Immature natural killer cell (primary cell): ENCODE measurements at places on chromosomes 4 and X.

GRCh38 chrX:54413753-54414152 lies 26.5 kb upstream of the TSR2 start:
- DNase-seq, result no peak

DNA sequence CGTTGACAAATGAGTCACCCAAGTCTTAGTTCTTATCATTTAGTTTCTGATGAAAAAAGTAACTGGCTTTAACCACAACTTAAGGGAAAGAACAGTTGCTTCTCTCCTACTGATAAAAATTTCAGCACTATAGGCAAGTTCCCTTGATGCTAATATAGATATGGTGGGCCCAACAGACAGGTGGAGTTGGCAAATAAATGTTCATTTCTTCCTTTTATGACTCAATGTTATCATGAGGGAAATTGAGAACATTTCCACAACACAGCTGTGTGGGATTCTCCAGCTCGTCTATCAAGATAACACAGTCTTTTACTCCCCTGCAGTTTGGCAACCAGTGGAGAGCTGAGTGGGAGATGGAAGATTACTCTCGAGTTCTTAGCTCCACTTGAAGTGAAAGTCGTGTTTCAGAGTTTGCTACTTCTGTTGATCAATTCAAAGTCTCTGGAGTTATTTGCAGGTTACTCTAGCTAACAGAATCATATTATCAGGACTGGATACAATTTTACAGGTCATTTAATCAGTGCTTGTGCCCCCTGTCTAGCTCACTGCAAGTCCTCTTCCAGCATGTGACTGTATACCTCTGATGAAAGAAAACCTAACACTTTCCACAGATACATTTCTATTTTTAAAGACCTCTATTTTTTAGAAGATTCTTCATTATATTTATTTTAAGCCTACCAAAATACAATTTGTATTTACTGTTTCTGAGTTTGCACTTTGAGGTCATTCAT lies 270.6 kb upstream of the GK2 start:
- DNase-seq, result no peak

DNA sequence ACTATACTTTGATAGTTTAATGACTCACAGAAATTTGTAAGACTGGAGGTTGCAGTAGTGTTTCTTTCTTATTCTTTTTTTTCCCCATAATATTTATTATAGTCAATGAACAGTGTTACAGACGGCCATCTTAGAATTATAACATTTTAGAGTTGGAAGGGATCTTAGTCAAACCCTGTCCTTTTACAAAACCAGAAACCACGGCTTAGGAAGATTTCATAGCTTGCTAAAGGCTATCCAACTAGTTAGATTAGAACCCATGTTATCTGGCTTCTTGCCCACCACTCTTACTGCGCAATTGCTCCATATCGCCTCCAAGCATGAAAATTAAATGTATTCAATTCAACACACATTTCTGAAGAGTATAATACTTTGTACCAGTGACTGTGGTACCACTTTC lies 1.1 kb downstream of the XIAP start:
- DNase-seq, result no peak

DNA sequence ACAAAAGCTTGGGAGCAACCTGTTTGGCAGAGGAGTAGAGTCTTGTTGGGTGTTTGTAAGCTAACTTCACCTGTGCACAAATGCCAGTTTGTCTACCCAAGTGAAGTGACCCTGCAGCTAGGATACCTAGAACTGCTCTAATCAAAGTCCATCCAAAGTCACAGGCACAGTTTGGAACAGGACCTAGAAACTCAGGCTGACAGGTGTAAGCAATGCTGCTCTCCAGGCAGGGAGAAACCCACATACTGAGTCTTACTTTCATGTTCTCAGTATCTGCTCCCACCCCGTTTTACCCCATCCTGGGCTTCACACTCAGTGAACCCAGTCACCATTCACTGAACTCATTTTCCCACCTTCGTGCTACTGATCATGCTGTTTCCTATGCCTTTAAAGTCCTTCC lies 40.3 kb downstream of the MAML3 start:
- DNase-seq, result no peak

DNA sequence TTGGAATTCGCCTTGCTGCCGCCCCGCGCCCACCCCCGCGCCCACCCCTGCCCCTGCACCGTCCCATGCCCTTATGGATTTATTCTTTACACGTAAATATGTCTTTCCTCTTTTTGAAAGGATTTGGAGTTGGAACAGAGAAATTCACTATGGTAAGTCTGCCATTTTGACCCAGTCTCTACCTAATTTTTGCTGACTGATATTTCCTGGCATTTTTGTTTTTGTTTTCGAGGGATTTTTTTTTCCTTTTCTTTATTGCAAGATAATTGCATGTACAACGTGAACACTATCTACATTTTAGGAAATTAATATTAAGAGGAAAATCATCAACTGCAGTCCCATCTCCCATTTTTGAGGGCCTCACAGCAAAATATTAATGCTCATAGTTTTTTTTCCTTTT lies 468 bp upstream of the SPIN2B start:
- DNase-seq, result no peak

DNA sequence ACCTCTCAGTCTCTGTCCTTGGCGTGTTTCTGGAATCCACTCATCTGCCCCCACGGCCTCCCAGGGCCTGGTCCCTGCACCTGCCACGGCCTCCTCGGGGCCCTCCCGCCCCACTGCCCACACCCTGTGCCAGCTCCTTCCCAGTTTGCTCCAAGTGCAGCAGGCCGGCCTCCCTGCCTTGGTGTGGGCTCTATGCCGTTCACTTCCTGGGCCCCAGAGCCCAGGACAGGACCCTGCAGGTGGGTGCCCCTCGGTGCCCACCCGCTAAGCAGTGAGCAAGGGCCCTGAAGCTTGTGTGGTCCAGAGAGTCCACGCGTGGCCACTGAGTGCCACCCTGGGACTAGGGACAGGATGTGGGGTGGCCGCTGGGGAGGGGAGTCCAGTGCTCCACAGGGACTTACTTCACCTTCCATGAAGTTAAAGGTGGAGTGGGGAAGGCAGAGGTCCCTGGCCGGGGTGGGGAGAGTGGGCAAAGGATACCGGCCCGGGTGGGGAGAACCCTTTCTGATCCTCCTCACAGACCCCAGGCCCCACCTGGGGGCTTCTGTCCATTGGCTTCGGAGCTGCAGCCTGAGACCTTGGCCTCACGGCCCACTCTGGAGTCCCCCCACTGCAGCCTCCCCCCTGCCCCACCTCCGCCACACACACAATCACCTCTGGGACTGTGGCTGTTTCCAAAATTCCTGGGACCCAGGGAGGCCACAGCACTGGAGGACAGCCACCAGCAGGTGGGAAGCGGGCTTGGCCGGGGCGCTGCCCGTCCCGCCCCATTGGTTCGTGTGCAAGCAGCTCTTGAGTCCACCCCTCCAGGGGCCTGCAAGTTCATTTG lies 60.0 kb upstream of the NKX1-1 start:
- DNase-seq, result no peak

GRCh38 chr4:177070533-177071058 lies 239.1 kb upstream of the NEIL3 start:
- DNase-seq, result no peak

GRCh38 chr4:24137671-24138601 lies 248.1 kb upstream of the PPARGC1A start:
- no peak for DNase-seq
